ENCODE measurements at places on chromosomes 13 and 19.
A peak's percentile ranks its signal among the peaks of the same experiment; 100 is the strongest.

DNA sequence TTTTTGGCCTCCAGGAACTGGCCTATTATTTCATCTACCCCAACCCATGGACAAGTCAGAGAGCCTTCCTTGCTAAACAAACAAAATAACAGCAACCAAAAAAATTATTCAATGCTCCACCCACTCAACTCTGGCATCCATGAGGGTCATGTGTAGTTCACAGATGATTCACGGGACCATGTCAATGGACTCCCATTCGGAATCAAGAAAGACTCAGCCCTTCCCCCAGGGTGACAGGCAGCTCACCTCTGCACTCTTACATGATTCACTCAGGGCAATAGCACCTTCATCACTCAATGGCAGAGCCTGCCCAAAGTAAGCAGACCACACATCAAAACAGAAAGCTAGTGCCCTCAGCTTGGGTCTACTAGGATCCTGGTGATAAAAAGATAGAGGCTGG lies 14.3 kb upstream of the SCEL start:
- no peak for DNase-seq

DNA sequence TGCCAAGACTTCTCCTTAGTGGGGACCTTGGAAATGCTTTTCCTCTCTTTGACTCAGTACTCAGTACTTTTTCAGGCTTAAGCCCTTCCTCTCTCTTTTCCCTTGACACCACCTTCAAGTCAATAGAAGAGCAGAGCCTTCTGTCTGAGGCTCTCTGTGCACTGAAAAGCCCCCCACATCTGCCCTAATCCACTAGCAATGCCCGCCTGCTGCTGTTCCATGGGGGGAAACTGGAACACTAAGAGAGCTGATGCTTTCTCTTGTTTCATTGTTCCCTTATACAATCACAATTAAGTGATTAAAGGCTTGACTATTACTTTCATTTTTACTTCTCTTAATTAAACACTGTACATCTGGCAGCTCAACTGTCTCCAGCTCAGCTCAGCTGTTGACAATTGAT lies 254.5 kb downstream of the SLITRK6 start:
- DNase-seq = no peak

DNA sequence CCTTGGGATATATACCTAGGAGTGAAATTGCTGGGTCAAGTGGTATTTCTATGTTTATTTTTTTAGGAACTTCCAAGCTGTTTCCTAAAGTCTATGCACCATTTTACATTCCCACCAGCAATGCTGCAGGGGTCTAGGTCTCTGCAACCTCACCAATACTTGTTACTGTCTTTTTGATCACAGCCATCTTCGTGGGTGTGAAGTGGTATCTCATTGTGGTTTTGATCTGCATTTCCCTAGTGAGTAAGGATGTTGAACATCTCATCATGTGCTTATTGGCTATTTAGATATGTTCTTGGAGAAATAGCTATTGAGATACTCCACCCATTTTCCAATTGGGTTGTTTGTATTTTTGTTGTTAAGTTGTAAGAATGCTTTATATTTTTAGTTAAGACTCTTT lies 2.7 kb downstream of the OR10H2 start:
- no peak for DNase-seq

- DNase-seq = no peak
Measured at GRCh38 chr13:42035905-42036521, 12.4 kb upstream of the DGKH start.

GRCh38 chr13:109243311-109243951 lies 543.0 kb downstream of the IRS2 start:
- DNase-seq = peak; percentile 21

DNA sequence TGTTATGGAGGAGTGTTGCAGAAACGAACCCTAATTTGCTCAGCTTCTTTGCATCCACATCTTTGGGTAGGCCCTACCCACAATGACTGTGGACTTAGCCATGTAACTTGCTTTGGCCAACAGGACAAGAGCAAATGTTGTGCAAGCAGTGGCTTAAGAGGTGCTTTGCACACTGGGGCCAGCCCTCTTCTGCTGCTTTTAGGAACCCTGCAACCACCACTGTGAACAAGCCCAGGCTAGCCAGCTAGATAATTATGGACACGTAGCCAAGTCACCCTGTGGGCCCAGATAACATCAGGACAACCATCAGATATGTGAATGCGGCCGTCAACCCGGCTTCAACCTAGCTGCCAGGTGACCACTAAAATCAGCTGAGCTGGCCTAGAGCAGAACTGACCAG lies 17.1 kb downstream of the C19orf47 start:
- no peak for DNase-seq

DNA sequence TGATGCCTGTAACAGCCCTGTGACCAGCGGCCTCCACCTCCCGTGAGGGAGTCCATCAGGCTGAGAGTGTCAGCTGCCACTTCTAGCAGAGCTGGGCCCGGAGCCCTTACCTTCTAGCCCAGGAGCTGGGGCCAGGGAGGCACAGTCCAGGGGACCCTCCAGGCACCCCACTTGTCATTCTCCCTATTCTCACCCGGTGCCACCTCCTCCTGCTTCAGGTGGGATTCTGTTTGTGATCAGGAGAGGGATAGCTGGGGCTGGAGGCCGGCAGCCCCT lies 4.1 kb downstream of the RASA3 start:
- no peak for DNase-seq

DNA sequence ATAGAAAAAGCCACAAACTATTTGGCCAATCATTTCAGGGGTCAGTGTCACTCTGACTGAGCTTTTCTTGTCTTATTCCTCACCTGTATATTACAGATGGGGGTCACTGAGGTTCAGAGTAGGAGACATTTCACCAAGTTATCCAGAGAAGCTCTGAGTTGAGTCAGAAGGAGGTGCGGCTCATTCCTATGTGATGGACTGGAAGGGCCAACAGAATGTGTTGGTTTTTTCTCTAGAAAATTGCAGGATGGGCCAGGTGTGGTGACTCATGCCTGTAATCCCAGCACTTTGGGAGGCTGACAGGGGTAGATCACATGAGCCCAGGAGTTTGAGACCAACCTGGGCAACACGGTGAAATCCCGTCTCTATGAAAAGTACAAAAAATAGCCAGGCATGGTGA lies 24.5 kb upstream of the ZNF83 start:
- DNase-seq = no peak

GRCh38 chr13:35994131-35994966 lies 136.8 kb downstream of the DCLK1 start:
- DNase-seq = no peak

DNA sequence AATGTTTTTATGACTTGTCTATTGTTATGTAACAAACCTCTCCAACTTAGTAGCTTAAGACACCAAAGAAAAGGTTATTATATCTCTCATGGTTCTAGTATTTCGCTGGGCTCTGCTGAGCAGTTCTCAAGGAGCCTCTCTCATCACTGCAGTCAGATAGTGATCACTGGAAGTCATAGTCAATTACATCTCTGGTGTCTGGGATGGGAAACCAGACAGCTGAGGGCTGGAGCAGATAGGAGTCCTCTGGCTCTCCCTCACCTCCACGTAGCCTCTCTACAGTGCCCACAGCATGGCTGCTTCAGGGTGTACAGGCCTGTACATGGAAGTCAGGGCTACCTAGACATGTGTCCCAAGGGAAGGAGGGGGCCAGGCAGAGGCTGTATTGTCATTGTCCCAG lies 507.5 kb downstream of the MYO16 start:
- DNase-seq = no peak

- DNase-seq = no peak
Measured at GRCh38 chr13:49980266-49980665, 16.6 kb upstream of the TRIM13 start.

DNA sequence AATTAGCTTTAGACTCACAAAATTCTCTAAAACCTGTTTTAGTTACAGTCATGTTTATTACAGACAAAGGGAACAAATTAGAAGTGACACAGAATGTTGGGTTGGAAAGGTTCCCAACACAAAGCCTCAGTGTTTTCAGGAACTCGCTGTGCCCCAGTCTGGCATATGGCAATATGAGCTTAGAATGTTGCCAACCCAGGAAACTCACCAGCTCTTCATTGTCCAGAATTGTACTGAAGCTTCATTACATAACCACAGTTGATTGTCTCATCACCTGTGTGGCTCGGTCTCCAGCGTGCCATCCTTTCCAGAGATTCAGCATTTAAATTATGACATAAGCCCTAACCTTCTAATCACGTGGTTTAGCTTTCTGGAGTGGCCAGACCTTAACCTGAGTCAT lies 19.1 kb downstream of the ZNF264 start:
- peak; percentile 14 for DNase-seq

GRCh38 chr13:89791971-89792630 lies 1555.4 kb upstream of the MIR17HG start:
- no peak for DNase-seq

DNA sequence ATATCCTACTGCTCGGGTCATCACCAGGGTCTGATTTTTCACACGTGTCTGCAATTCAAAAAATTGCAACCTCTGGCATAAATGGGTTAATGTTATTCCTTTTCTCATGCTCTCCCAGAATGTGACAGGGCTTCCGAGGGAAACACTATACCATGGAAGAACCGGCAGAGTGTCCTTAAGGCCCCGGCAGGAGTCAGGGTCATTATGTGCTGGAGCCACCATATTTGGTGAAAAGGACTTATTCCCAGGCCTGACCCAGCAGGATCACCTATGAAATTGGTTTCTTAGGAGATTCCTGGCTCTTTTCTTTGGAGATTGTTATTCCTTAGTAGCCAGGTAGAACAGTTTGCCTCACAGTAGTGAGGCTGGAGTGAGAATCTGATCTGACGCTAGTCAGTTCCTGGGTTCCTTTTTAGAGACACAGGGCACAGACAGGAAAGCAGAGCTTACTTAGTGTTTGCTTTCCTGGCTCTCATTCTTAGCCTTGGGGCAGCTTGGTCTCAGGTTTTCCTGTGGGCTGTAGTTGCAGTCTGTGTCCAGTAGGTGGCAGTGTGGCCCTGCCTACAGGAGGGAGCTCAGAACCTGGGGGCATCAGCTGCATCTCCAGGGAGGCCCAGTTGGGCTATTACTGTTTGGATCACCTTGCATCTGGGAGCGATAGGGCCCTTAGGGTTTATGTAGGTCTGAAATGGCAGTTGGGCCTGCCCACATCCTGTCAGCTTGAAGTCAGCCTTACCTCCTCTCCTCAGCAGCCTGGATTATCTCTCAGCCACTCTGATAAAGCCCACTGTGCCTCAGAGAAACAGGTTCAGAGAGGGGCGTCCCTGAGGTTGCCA lies 12.4 kb downstream of the SNRNP70 start:
- DNase-seq = peak; percentile 69

- no peak for DNase-seq
Measured at GRCh38 chr13:91574766-91575165, 176.3 kb downstream of the GPC5 start.

- no peak for DNase-seq
Measured at GRCh38 chr19:14495672-14496028, 277 bp downstream of the GIPC1 start.

- DNase-seq = no peak
Measured at GRCh38 chr19:43941209-43941608, 6.1 kb upstream of the ZNF45 start.

DNA sequence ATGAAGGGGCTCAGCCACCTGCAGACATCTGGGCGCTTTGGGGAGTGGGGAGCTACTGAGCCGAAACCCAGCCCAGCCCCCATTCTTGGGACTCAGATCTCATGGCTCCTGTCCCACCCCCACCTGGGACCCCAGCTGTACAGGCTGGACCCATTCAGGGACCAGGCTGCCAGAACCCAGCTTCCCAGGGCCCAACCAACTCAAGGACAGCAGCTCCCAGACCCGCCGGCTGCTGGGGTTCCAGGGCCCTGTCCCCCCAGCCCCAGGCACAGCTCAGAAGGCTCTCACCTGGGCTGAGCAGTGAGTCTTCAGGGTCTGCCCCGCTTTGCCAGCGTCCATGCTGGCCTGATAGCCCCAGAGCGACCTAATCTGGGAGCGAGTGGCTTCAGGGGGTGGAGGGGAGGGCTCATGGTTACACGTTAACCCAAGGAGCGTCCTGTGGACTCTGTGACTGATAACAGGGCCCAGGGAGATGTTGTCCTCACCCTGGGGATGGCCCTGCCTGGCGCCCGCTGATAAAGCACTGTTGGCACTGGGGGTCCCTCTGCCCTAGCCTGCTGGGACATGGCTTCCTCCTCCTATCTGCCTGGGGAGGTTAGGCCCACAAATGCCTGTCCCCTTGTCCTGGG lies at the start of gene TMEM86B:
Gene TMEM86B (minus strand): TSS at position 361 of the 629 bp plus-strand sequence. CDS start 22 bp downstream, at position 339.
- DNase-seq = no peak

GRCh38 chr19:49639401-49640112 lies 386 bp downstream of the RRAS start:
- DNase-seq = no peak

DNA sequence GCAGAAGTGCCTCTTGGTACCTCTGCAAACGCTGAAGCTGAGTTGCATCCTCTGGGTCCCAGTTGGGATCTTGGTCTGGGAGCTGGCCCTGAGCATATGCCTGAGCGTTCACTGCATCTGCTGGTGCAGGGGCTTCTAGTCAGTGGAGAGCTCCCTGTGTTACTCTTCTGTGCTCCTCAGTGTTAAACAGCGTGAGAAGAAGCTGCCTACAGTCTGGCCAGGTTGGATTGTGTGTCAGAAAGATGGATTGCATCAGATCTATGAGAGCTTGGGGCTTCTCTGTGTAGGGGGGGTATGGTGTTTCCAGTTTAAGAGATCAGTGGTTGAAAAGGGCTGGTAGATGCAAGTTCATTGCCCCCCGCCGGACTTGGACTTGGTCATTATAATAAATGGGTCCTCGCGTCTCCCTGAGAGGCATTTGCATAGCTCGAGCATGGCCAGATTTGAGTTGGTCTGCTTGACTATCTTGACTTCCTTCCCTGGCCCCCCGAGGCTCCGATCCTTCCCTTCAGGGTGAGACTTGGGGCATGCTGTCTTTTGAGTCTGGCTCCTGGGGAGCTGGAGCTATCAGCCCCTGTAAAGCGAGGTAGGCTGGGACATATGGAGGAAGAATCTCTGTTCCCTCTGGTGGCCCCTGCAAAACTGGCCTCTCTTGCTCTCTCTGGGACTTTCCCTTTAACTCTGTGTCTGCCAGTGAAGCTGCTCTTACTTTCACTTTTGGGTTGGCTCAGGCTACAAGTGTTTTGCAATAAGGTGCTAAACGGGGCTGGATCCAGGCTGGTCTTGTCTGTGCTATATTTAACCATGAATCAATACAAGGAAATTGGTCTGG lies 52.9 kb downstream of the OR10H4 start:
- DNase-seq = no peak

DNA sequence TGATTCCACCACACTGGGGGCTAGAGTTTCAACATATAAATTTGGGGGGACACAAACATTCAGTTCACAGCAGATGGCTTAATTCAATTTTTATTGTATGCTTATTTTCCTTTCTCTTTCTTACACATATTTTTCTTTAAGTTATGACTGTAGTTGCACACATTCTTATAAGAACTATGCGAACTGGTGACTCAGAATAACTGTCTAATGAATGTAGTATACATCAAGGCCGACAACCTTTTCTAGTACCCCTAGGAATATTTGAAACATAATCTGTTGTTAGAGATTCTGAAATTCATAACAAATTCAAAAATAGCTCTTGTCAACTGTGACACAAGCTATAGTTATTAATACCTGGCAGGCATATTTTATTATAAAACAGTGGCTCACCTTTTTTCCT lies 695.6 kb downstream of the PCDH9 start:
- no peak for DNase-seq

- no peak for DNase-seq
Measured at GRCh38 chr19:5313307-5313706, 27.3 kb downstream of the PTPRS start.
